Dorsolateral prefrontal cortex (tissue), 122 donors: ENCODE measurements at places on chromosomes 12 and 14. TPM values are rescaled to one million over a fixed set of nuclear protein-coding genes. Genes with fewer than 3 reads are reported as not detected.

Gene FGF6
- total RNA-seq, result not detected

Gene CFAP54
- total RNA-seq, result 8.9 TPM

Gene IFNG
- total RNA-seq, result not detected

DNA sequence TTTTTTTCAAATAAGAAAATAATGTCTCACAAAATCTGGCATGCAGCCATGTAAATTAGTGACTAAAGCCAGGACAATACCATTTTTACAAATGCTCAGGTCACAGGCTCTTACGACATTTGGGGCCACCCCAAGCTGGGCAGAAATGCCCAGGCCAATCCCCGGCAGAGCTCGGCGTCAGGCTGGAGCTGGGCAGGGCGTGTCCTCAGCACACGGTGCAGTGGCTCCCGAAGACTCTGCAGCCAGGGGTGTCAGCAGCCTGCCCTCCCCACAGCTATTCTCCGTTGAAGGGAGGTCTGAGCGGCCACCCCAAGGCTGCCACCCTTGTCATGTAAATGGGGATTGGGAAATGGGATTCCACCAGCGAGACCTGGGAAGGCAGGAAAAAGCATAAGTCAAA, 158.6 kb downstream of the DICER1 start:
- DNase-seq, result no peak

Gene DAAM1
- total RNA-seq, result 75.9 TPM

Gene SLC7A8
- 39.1 TPM for total RNA-seq

Gene OAS1
- total RNA-seq, result 7.9 TPM

- no peak for DNase-seq
These were observed 148.6 kb downstream of the TSPAN9 start for GRCh38 chr12:3225796-3226180.

Gene KLRB1
- not detected for total RNA-seq

DNA sequence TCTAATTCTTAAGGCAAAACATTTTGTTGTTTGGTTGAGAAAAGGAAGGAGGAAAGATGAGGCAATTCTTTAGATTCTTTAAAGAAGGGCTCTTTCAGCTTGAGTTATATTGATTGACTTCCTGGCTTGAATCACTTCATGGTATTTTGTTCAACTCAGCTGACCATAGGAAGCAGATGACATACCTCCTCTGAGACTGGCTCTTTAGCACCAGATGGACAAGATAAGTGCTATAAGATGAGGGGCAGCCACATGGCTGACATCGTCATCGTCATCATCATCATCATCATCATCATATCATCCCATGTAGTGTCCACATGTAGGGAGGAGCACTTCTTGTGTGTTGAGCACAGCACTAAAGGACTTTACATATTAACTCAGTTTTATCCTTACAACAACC, 81.3 kb downstream of the SSPN start:
- no peak for DNase-seq

- DNase-seq, result no peak
These were observed 340.3 kb upstream of the RGS6 start for GRCh38 chr14:71591929-71592328.

DNA sequence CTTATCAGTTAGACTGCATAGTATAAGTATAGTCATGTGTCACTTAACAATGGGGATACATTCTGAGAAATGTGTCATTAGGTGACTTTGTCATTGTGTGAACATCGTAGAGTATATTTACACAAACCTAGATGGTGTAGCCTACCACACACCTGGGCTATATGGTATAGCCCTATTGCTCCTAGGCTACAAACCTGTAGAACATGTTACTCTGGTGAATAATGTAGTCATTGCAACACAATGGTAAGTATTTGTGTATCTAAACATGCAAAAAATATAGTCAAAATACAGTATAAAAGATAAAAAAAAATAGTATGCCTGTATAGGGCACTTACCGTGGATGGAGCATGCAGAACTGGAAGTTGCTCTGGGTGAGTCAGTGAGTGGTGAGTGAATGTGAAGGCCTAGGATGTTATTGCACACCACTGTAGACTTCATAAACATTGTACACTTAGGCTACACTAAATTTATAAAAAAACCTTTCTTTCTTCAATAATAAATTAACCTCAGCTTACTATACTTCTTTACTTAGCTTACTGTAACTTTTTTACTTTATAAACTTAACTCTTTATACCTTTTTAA, 40.3 kb upstream of the ANKS1B start:
- DNase-seq, result no peak

GRCh38 chr14:76309572-76310162, 66.3 kb upstream of the ESRRB start:
- DNase-seq, result no peak

GRCh38 chr12:3446235-3446634, 44.8 kb upstream of the PRMT8 start:
- no peak for DNase-seq

Gene POTEG
- total RNA-seq, result not detected

DNA sequence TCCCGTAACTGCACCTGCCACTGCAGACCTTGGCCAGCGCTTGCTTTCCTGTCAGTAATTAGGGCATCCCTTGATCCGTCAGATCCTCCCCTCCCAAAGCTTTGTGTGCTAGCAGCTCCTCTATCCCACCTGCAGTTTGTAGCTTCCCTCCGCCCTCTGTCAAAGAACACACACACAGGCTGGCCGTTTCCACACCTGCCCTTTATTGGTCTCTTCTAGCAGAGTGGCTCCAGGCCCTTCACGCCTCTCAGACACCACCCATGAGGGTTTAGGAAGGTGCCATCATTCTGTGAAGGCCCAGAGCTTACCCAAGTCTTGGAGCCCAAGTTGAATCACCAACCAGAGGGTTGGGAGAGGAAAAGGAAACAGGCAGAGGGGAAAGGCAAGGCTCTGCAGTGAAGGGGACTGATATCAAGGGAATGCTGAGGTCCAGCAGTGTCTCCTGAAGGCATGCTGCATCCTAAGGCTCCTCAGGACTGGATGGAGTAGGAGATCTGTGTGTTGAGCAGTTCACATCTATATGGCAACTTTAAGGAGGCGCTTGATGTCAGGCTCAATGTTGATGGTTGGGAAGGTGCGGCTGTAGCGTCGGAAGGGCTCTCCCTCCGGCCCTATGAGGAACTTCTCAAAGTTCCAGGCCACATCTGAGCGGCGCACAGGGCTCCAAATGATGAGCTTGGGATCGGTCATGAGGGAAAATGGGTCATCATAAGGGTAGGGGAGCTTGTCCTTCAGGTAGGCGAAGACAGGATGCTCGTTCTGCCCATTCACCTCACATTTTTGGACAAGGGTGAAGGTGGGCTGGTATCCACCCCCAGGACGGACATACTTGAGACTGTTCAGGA, 3.4 kb downstream of the GPX2 start:
- DNase-seq, result no peak

Gene CHST11
- 24.7 TPM for total RNA-seq

DNA sequence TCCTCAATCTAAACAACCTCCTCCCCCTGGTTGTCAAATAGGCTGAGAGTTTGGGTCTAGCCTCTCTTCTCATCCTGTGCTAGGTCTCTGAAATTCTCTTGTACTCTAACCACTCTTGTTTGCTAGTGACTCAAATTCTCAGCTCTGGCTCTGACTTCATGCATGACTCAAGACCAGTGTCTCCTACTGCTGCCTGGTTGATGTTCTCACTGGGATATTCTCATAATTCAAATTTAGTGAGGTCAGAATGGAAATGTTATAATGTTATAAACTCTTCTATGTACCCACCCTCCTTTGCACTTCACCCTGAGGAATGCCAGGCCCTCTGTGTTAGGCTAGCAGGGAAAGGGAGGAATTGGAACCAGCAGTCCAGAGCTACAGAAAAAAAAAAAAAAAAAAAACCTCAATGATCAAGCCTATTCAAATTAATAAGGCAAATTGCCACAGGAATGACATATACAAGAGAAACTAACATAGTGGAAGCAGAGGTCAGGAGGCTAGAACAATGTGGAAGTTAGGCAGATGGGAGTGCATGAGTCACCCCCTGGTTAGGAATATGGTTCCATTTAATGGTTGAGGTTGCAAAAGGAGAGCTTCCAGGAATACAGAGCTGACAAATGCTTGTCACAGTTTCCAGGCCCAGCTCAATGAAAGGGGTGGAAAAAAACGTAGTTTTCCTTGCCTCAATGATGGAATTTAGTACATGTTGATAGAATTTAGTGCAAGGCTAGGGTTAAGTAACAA, 459.5 kb downstream of the RMST start:
- DNase-seq, result no peak

- DNase-seq, result no peak
These were observed 814 bp downstream of the RAB2B start for GRCh38 chr14:21475767-21476522.

- DNase-seq, result no peak
These were observed 380.1 kb downstream of the EGLN3 start for GRCh38 chr14:33570694-33571310.

Gene PRPH
- 0.46 TPM for total RNA-seq

GRCh38 chr14:57462551-57462950, 31.1 kb downstream of the CCDC198 start:
- no peak for DNase-seq

Gene SYCP3
- total RNA-seq, result 0.34 TPM

GRCh38 chr12:119423285-119423684, 88.8 kb downstream of the CCDC60 start:
- DNase-seq, result no peak

Gene CNTN1
- 213 TPM for total RNA-seq

DNA sequence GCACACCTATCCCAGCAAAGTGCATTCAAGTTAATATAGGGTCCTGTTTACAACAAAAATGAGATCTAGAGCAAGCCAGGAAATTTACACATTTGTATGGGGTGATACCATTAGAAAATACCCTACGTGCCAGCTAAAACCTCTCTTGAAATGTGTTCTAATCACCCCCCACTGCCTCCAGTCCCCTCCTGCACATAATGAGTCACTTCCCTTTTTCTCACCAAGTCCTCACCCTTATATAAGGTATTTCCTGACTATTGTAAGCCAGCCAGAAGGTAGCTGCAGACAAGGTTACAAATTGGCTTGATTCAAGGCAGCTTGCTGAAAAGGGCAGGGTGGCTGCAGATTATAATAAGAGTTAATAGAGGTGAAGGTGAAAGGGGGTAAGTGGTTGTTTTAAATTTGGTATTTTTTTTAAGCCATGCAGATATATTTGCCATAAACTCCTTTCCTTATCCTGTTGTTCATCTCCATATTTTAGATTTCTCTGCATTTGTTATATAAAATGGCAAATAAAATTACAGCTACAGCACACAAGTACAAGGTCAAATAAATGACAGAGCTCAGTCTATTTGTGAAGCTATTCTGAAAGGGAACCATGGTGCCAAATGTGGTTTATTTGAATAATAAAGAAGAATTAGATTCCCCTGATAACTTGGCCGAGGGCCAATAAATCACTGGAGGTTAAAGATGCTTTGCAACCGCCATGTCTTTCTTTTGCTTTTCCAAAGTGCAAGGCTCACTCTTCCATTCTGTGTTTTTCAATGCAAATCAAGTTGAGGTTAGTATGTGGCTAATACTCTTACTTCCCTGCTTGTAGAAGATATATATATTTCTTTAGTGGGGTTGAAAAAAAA, 385.9 kb downstream of the EGLN3 start:
- DNase-seq, result no peak

Gene MYF6
- not detected for total RNA-seq

DNA sequence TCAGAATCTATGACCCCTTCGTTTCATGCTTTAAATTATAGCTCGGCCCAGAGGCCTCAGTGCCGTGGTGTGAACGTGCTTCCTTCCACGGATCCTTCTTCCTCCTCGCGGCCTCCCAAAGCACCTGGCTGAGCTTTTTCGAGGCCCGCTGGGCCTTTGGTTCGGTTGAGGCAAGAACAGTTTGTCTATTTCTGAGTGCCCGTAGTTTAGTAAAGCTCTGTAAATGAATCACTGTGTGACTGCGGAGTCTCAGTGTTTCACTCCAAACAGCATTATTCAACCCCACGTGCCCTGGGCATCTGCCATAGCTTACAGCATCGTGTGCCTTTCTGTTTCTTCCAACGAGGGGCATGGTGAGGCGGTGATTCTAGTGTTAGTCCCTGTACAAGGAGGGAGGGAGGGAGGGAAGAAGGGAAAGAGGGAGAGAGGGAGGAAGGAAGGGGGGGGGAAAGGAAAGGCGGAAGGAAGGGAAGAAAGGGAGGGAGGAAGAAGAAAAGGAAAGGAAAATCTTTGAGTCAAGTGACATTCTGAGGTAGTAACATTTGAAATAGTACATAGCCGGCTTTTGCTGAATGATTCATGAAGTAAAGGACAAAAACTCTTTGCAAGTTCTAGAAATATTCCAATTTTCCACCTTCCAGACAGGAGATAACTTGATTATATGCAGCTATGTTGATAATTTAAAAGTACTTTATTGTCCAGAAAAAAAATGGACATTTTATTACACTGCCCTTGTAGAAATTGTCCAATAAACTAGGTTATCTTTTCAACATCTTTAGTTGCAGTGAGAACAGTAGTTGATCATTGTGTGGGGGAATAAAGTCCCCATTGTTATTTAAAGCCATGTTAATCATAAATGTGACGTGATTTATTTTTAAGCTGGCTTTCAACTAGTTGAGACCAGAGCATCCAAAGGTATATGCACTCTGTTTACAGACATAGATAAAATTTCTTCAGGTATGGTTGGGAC, 1.2 kb upstream of the TRIM9 start:
- DNase-seq, result peak; percentile 94

DNA sequence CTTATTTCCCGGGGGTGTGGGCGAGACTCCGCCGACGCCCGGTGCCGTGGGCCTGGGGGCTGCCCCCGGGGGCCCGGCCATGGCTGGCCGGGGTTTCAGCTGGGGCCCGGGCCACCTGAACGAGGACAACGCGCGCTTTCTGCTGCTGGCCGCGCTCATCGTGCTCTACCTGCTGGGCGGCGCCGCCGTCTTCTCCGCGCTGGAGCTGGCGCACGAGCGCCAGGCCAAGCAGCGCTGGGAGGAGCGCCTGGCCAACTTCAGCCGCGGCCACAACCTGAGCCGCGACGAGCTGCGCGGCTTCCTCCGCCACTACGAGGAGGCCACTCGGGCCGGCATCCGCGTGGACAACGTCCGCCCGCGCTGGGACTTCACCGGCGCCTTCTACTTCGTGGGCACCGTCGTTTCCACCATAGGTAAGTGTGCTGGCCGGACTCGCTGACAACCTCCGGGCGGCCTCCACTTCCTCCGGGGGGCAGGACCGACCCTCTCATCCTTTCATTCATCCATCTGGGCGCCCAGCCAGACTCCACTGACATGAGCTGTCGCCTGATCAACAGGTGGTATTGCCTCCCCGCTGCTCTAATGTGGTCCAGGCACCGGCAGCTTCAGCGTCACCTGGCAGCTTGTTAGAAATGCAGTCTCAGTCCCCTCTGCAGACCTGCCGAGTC, 467 bp downstream of the KCNK13 start:
- DNase-seq, result no peak

- no peak for DNase-seq
These were observed 169.1 kb upstream of the TBX3 start for GRCh38 chr12:114852976-114853529.
